ENCODE measurements at places on chromosomes 11 and 22.

DNA sequence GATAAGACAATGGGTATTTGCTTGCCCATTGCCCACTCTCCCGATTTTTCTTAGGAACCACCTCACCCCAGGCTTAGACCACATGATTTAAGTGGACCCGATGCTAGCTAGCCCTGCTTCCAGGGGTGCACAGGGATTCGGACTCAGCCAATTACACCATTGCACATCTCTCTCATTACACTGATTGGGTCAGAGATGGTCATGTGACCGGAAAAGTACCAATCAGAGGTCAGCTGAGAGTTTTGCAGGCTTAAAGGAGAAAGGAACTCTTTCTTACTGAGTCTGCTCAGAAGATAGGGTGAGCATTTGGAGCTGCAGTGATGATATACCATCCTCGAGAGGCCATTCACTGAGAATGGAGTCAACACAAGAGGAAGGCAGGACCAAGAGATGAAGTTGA lies 12.2 kb upstream of the ANKK1 start:
- no peak for DNase-seq

- no peak for DNase-seq
These were observed 519.6 kb downstream of the NTM start for GRCh38 chr11:131889760-131890581.

DNA sequence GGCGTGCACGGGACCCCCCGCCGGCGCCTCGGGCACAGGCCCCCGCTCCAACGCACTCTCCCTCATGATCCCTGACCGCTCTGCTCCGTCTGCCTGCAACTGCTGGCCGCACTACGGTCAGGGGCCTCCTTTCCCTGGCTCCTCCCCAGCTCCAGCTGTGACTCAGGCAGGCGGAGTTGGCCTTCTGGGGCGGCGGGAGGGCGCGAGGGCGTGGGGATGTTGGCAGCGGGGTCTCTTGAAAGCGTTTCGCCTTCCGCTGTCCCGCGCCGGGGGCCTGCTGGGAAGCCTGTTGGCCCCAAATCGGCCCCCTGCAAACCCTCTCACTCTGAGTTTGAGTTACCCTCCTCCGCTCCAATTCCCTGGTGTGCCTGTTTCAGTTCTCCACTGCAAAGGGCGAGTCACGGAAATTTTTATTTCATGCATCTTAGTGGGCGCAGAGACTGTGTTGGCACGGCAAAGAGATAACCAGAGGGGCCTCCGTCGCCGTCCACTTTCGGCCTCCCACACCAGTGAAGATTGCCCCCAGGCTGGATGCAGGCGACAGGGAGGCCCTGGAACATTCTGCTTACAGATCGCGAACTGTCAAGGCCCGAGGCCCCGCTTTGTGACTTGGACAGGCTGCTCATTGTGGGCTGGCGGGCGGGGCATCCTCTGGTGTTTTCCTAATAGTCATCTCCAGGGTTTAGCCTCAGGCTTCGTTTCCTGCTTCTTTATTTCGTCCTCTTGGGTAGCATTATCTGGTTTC lies at the start of gene CAVIN3:
Gene CAVIN3 (minus strand): TSS at position 91 of the 745 bp plus-strand sequence. CDS start 25 bp downstream, at position 66.
- DNase-seq = peak; percentile 93

DNA sequence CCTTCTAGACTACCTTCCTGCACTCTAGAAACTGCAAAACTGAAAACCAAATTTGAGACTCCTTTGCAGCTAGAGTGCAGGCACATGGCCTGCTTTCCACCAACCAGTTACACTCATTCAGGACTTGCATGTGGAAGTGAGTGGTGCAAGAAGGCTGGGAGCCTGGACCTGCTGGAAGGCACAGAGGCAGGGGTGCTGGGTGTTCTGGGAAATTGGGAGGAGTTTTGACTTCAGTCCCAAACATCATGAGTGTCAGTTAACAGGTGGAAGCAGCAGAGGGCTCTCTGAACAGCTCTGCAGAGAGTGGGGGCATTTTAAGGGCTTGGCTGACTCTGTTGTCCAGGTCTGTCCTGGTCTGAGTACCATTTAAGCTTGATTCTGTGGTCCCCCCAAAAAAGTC lies 49.3 kb upstream of the SYT13 start:
- DNase-seq = no peak

All from activated CD8-positive, alpha-beta T cell treated with anti-CD3 and anti-CD28 coated beads for 36 hours (primary cell).